ENCODE measurements at places on chromosomes 3 and 15.

- no peak for DNase-seq
Observed at GRCh38 chr3:58544541-58544940, 7.6 kb upstream of the ACOX2 start.

- DNase-seq: no peak
Observed at GRCh38 chr3:129365296-129366136, 62.9 kb downstream of the EFCAB12 start.

DNA sequence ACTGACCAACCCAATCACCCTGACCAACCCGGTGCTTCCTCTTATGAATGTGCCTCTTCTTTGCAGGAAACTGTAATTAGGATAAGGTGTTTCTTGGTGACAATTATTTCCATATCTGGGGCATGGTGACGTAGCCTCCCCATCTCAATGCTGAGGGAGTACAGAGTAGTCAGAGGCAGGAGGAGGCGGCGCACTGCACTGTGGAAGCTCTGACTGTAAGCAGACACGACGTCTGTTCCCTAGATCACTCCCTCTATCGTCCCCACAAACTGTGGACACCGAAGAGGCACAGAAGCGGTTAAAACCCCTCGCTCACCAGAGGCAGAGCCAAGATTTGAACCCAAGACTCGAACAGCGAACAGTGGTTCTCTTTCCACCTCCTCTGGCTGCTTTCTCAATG, 231.0 kb upstream of the IGF1R start:
- DNase-seq: no peak

DNA sequence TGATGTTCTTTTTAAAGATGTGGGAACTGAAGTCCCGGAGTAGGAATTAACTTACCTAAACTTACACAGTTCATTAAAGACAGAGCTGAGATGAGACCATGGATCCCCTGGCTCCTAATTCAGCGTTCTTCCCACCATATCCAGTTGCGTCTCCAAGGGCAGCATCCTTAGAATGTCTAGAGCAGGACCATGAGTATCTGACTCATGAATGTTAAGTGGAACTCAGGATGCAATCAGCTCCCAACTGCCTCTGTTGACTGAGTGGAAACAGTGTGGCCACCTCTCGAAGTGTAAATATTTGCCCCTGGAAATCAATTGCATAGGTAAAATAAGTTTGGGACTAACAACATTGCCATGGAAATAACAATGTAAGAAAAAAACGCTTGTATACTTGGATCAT, 2.5 kb downstream of the SNTN start:
- DNase-seq: peak; percentile 28

- DNase-seq: no peak
Observed at GRCh38 chr3:16790432-16791400, 94.0 kb upstream of the PLCL2 start.
